Stimulated activated CD4-positive, alpha-beta T cell treated with anti-CD3 and anti-CD28 coated beads, TNF-alpha, amount 100 ng/mL, for 24 hours (primary cell): ENCODE measurements at places on chromosomes 7 and 10.

DNA sequence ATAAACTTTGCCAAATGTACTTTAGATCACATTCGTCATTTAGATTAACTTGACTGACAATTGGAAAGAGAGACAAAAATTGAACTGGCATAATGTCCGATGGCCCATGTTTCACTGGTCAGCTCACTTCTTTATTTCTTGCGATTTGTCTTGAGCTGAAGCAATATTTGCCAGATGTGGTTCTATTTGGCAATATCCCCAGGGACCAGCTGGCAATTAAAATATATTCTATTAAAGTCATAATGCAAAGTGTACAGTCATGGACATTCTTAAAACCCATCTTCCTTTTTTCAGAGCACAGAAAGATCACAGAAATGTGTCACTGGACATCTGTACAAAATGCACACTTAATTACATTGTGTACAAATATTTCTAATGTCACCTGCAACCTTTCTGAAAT, 26.3 kb downstream of the NEBL start:
- no peak for DNase-seq

GRCh38 chr7:73991522-73992100, 36.4 kb upstream of the ELN start:
- no peak for DNase-seq

DNA sequence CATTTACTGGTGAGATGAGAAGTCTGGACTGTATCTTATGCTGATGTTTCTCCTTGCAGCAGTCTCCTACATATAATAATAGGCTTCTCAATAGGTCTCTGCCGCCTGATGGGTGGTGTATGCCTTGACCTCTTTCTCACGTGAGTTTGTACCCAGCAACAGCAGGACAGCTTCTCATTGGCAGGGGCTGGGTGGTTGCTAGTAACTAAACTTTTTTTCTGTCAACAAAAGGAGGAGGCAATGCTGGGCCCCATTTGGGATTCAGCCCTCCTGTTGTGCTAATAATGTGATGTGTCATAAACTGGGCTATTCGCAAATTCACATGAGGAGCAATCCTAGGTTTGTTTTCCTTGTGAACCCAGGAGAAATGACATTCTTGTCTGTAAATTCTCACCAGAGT, 533.6 kb downstream of the GATA3 start:
- no peak for DNase-seq

GRCh38 chr7:8176370-8177081, 85.4 kb downstream of the ICA1 start:
- peak; percentile 34 for DNase-seq

- DNase-seq: no peak
These were observed 19.0 kb upstream of the RHOBTB1 start for GRCh38 chr10:60962946-60963345.
